Activated B cell treated with CpG ODN at 0.5 μM for 24 hours (primary cell): ENCODE measurements at places on chromosomes 12 and 14.

GRCh38 chr12:67666605-67667004, 18.1 kb downstream of the DYRK2 start:
- no peak for DNase-seq

GRCh38 chr12:45762185-45763110, 32.9 kb downstream of the ARID2 start:
- no peak for DNase-seq

DNA sequence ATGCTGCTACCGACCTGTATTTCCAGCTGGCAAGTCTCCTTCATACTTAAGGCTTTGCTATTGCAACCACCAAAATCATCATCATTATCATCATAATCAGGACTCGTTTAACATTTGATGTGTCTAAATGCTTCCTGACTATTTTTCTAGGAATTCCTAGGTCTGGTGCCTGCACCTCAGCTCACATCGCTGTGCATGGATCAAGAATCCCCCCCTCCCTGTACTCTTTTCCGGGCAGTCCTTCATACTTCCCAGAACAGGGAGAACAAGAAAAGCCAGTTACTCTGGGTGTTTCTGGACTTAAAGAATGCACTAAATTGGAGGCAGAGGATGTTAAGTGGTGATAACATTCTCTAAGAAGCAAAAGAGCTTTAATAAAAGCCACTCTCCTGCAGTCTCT, 9.4 kb downstream of the ERP27 start:
- no peak for DNase-seq

- DNase-seq, result no peak
Observed at GRCh38 chr14:53190938-53191337, 37.8 kb upstream of the DDHD1 start.

DNA sequence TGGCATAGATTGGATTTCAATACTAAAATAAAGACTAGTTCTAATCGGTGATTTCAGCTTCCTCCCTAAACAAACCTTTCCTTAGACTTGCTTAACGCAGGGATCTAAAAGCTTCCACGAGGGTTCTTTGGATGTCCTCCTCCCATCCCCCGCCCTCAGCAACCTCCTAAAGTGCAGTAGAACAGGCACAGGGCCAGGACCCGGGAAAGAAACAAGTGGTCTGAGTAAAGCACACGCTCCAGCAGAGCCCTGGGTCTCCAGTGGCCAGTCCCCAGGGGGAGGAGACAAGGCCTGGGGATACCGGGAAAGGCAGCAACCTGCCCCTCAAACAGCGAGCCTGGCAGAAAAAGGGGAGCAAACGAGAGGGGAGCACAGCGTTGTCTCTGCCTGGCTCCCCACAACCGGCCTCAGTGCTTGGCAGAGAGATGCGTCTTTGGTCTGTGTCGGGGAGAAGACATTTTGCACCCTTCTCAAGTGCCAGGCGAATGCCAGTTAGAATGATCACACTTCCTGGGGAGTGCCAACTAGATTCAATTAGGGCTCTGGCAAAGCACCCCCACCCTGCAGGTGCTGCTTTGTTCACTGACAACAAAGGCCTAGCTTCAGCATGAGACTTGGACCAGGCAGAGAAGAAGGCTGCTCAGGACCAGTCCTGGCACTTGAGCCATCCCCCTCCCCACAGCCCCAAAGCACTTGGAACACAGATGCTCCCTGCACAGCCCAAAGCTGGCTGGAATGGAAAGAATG, 17.1 kb upstream of the SLC6A12 start:
- DNase-seq, result no peak

- DNase-seq, result no peak
Observed at GRCh38 chr12:22335794-22336166, 1.3 kb upstream of the ST8SIA1 start.

DNA sequence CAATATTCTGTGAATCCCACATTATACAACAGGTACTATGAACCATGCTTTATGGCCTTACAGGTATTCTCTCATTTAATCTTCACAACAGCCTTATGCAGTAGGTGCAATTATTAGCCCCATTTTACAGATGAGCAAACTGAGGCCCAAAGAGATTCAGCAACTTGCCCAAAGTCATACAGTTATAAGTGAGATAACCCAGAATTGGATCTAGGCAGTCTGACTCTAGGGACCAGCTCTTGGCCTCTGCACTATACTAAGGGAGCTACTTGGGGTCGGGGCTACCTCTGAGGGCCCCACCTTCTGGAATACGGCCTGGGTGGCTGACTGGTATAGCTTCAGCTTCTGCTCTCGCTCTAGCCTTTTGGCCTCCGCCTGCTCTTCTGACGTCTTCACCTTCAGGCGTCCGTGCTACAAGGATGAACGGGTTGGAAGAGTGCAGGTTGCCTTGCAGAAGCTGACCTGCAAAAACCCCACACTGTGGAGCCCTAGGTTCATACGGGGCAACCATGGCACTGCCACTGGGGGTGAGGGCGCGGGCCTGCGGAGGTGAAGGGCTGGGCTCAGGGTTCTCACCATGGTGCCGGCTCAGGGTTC, 762 bp downstream of the RABGGTA start:
- no peak for DNase-seq

GRCh38 chr14:100988411-100988900, 84.9 kb upstream of the RTL1 start:
- no peak for DNase-seq

GRCh38 chr14:40133463-40133862, 701.2 kb upstream of the FBXO33 start:
- no peak for DNase-seq

- DNase-seq, result no peak
Observed at GRCh38 chr12:4934407-4935035, 24.8 kb downstream of the KCNA1 start.

- DNase-seq, result no peak
Observed at GRCh38 chr14:48584031-48584430, 908.6 kb upstream of the MDGA2 start.

DNA sequence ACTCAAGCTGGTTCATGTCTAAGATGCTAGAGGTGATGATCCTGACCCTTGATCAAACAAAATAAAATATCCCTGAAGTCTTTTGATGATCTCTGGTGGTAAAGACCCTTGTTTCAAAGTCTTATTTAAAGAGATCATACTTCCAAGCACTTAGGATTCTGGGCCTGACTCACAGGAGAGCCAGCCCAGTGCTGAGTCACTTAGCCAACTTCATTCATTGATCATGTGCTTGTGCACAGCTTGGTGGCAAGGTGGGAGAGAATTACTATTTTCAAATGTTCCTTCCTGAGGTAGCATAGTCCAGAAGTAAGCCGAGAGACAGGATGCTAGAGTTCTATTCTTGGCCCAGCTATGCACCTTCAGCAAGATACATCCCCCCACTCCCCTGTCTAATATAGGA, 40.6 kb downstream of the SCN8A start:
- no peak for DNase-seq

DNA sequence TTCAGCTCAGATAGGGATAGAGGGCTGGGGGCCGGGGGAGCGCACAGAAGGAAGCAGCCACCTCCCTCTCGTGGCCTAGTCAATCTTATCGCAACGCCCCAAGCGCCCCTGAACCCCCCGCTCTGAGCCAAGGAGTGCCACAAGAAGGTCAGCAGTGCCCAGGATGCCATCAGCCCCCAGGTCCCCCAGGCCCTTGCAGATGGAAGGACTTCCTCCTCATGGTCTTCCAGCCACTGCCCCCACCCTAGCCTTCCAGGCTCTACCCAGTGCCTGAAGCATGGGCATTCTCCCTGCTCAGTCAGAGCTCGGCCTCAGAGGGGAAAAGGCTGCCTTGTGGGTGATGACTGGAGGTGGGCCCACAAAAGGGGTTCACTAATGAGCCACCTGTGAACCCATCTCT, 68.2 kb downstream of the BCL11B start:
- no peak for DNase-seq

- DNase-seq, result no peak
Observed at GRCh38 chr12:83197483-83197914, 510.8 kb downstream of the TMTC2 start.

GRCh38 chr14:65910108-65910786, 497.7 kb downstream of the FUT8 start:
- no peak for DNase-seq

DNA sequence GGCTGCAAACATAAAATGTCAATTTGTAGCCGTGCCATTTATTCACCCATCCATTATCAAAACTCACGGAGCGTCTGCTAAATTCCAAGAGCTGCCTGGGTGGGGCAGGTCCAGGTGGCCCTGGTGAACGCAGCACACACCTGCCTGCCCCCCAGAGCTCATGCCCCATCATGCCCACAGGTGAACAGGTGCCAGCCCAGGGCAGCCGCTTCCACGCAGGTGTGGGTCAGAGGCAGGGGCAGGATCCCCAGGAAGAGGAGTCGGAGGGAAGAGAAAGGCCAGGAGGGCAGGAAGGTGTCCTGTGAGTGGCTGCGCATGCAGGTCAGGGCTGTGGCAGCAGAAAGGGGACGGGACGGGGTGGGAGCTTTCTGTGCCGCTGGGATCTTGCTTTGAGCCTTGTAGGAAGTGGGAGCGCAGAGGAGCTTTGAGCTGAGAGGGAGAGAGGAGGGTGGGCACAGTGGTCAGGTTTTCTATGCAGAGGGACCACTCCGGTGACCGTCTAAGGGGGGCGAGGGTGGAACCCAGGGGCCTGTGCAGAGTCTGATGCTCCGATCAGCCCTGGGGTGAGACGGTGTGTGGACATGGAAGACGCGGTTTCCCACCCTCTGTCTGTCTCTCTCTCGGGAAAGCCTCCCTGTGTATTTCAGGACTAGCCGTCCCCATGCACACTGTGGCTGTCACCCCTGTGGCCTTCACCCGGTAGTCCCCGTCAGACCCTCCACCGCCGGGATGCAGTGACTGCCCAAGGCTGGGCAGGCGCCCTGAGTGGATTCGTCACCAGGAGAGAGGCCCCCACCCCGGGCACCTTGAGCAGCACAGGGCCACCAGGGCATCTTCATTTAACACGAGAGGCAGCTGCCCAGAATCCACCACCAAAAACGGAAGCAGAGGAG, 26.7 kb downstream of the GALNT9 start:
- no peak for DNase-seq

- no peak for DNase-seq
Observed at GRCh38 chr14:99389174-99389826, 91.4 kb downstream of the SETD3 start.

GRCh38 chr12:62947364-62947763, 12.4 kb upstream of the PPM1H start:
- DNase-seq, result no peak

DNA sequence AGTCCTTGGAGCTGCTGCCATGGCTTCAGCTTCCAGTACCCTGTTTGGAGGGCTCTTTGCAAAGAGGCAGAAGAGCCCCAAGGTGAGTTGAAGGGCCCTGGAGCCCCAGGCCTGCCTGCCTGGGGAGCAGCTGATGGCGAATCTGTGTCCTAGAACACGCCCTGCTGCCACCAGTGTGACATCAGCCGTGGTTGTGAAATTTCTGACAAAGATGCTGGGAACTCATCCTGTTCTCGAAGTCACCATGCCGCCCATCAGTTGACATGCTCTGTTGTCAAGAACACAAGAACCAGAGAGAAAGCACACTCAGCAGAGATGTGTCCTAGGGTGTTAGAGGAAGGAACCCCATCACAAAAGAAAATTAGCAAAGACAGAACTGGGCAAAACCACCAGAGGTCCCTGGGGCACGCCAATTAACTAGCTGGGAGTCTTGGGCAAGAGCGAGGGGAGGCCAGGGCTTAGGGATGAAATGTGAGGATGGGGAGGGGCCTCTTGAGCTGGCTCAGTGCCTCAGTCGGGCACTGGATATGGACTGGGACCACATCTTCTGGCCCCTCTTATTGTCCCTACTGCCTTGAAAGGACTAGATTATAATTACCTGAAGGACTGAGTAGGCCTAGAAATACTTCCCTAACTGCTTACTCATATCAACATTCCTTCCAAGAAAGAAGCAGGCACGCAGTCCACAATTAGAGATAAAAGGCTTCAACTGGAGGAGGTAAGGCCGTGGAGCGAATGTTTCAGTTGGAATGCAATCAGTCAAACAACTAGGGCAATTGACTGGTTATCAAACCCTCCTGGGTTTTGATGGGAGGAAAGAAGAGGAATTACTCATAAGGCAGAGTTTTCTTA, 163.1 kb downstream of the CACNA1C start:
- DNase-seq, result no peak

GRCh38 chr12:119340578-119340977, 6.0 kb downstream of the CCDC60 start:
- no peak for DNase-seq

GRCh38 chr12:45893240-45893639, 97.1 kb downstream of the SCAF11 start:
- DNase-seq, result no peak

GRCh38 chr14:58738876-58739275, 101.1 kb downstream of the DACT1 start:
- no peak for DNase-seq
